ENCODE measurements at places on chromosomes 2 and 18. TPM values are rescaled to one million over a fixed set of nuclear protein-coding genes. Genes with fewer than 3 reads are reported as not detected.

DNA sequence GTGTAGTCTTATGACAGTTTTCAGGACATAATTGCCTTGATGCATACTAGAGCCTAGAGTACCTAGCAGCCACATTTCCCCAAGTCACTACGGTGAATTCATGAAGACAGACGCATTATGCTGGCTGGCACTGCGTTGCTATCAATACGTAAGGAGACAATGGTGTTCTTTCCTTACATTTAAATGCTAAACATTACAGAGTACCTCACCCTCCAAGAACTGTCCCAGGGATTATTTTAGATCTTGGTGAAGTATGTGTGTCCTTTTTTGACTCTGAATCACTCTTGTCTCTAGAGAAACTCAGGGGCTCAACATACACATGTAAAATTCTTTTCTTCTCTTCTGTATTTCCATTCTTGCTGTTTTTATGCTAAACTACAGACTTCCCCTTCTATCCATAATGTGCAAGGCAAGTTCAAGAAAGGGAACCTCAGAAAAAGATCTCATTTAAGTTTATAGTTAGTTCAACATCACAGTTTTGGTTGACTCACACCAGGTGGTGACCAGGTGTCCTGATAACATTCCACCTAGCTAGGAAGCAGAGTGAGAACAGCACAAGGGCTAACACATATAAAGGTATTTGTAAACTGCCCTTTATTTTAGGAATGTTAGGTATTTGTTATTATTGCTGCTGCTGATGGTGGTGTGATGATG, 212.4 kb upstream of the HNRNPA3 start:
- DNase-seq, result no peak

DNA sequence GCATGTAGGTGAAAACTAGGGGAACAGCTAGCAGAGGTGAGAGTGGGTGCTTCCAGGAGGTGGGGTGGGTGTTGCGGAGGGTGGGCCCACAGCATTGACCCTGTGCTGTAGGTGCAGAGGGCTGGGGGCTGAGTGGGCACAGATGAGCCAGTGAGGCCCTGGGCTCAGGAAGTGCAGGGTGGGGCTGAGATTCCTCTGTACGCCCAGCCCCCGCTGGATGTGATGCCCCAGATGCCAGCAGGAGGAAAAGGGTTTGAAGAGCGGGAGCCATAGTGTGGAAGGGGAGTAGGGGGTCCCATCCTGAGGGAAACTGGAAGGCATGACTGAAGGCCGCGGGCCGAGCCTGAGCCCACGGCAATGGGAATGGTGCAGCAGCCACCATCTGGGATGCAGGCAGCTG, 14.1 kb upstream of the OTOS start:
- no peak for DNase-seq

DNA sequence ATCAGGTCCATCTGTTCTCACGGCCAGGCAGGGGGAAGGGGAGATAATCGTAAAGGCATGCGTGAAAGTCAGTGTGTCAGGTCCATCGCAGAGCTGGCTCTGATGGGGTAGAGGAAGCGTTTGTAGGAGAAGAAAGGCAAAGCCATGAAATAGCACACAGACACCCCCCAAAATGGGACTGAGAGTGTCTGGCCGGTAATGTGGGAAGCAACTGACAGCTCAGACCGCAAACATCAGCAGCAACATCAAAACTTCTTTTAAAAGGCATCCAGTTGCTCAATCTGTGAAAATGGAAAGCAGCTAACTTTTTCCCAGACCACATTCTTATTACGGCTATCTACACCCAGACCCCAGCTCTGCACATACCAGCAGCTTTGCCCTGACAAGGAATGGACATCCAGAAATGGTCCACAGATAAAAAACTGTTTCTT, 232.6 kb downstream of the EN1 start:
- DNase-seq, result no peak

DNA sequence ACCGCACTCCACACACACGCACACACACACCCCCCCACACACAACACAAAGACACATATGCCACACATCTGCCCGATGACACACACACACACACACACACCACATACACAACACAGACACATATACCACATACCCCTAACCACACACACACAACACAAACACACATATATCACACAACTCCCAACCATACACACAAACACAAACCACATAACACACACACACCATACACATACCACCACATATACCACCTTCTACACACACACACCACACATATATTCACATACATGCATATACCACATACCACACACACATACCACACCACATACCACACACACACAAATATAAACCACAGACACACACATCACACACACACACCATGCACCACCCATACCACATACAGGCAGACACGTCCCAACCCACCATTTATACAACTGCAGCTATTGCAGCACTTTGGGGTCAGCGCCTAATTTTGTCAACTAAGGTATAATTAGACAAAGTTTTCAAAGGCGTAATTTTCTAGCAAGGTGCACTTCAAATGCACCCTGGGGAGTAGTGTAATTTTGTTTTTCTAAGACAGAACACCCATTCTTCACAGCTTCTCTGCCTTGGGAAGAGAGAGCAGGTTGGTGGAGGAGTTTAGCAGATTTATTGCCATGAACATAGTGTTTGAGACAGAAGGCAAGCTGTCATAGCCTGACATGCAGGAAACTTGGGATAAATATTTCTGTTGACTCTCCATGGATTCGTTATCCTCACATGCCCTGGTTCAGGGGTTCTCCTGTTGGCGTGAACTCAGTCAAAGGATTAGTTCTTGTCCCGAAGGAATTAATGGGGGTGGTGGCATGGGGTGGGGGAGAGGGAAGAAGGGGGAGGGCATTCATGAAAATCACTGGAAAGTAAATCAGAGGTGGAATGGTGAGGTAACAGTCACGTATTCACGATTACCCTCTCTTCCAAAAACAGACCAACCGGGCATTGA, 416.1 kb downstream of the LPIN1 start:
- DNase-seq, result no peak

DNA sequence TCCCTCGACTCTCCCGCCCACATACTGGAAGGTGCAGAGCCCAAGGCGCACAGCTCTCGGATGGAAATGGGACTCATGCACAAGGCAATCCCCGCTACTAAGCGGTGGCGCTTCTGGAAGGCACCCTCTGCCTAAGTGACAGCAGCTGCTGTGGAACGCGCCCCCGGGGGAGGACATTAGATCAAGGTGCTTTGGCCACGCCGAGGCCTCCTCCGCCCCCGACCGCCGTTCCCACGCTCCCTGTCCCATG, 202 bp downstream of the MCEE start:
- DNase-seq, result no peak

- DNase-seq, result no peak
These were observed 43.2 kb upstream of the NOSTRIN start for GRCh38 chr2:168758970-168759820.

GRCh38 chr2:3303583-3304406, 73.8 kb downstream of the EIPR1 start:
- peak; percentile 92 for DNase-seq

GRCh38 chr2:203583701-203584100, 48.6 kb upstream of the RAPH1 start:
- DNase-seq, result no peak

DNA sequence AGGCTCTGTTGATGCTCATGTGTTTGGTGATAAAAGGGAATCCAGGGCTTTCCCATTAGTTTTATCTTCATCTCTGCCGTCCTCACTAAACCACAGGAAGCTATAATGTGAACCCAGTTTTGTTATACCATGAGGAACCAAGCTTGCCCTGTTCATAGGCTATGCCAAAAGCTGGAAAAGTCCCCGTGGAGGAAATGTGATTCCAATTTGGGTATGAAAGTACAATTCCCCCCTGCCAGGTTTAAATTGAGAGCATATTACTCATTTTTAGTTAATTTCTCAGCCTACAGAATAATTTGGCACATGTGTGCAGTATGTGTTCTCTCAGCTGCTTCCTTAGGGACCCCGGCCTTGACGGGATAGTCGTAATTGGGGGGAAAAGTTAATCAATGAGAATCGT, 327.4 kb downstream of the RND3 start:
- DNase-seq, result no peak

DNA sequence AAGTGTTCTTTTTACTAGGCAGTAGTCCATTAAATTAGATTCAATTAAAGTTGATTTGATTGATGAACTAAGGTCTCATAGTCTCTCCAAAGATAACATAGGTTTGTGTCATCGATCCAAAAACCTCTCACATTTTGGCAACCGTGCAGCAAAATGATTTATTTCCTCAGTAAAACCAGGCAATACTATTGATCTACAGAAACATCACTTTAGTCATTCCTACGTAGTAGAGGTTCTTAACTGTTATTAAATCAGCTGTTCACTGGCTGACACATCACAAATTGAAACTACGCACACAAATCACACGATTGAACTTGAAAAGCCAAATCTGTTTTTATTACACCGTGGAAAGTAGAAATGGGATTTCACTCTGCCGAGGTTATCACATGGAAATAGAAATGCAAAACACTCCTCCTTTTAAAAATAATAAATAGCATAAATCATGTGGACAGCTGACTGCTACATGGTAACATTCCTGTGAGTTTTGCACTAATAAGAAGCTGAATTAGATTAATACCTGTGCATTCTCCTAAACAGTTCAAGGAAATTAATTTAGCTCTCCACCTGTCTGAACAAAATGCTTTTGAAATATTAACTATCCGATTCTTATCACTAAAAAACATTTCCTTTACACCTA, 262.5 kb downstream of the CDH20 start:
- DNase-seq, result no peak

The CCDC141 gene
- total RNA-seq, result 116 TPM

The SP100 gene
- total RNA-seq, result 50.2 TPM

The CMPK2 gene
- 3.4 TPM for total RNA-seq

The C1QL2 gene
- not detected for total RNA-seq

The SERPINB10 gene
- not detected for total RNA-seq

The UGT1A10 gene
- not detected for total RNA-seq

Measured in Right ventricle myocardium inferior (tissue), 1 donor.